ENCODE measurements at places on chromosomes 3 and 15.
A peak's percentile ranks its signal among the peaks of the same experiment; 100 is the strongest.

- peak; percentile 42 for DNase-seq
Observed at GRCh38 chr3:158845765-158846350, 44.0 kb downstream of the MFSD1 start.

- DNase-seq: no peak
Observed at GRCh38 chr3:108124337-108125152, 33.7 kb upstream of the CD47 start.

DNA sequence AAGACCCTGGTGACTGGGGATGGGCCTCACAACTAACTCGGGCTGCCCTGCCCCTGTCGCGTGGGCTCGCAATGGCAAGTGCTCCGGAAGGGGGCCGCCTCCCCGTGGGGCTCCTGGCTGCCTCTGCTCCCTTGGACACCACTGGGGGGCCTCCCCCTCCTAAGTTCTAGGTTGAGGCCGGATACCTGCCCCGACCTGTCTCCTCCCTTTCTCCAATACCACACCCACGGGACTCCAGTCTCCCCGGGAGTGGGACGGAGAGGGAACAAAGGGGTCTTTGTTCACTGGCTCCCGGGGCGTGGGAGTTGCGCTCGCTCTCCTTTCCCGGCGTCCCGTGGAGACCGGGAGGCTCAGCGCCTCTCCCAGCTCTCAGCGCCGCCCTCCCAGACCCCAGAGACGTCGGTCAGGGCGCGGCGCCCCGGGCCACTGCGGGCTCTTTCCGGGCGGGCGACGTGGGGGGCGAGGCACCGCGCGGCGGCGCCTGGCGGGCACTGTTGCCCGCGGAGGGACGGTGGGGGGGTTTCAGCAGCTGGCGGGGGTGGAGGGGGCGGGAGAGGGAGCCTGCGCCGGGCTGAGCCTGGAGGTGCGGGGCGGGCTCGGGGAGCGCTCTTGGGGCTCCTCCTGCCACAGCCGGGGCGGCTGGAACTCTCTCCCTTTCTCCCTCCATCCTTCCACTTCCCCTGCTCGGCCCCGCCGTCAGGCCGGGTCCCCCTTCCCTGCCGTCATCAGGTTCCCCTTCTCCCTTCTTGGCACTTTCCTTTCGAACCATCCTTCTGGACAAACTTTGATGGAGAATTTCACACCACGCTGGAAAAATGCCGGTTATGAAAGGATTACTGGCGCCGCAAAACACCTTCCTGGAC lies at the start of gene KCNH8:
TSS of gene KCNH8 (plus strand) at position 606 of the 863 bp plus-strand sequence. CDS start at position 816, 210 bp downstream.
- DNase-seq: no peak

- no peak for DNase-seq
Observed at GRCh38 chr3:151550642-151551041, 89.8 kb upstream of the IGSF10 start.

DNA sequence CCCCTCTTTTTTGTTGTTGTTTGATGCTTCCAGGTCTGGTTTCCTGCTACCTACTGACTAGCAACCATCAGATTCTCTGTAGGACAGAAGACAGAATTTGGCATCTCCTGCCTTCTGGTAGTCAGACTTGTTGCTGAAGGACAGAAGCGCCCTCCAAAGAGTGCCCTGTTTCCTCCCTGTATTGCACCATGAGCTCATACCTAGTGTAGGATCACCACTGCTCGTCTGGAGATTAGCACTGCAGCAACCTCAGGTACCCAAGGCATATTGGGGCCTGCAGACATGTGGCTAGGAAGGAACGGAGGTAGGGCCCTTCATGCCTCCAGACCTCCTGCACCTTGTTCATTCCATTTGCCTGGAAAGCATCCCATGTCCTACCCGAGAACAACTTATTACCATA lies 78.1 kb downstream of the NPTN start:
- no peak for DNase-seq

- no peak for DNase-seq
Observed at GRCh38 chr15:23983500-23984259, 296.6 kb upstream of the NDN start.

GRCh38 chr3:195571361-195571760 lies 12.4 kb downstream of the APOD start:
- no peak for DNase-seq

DNA sequence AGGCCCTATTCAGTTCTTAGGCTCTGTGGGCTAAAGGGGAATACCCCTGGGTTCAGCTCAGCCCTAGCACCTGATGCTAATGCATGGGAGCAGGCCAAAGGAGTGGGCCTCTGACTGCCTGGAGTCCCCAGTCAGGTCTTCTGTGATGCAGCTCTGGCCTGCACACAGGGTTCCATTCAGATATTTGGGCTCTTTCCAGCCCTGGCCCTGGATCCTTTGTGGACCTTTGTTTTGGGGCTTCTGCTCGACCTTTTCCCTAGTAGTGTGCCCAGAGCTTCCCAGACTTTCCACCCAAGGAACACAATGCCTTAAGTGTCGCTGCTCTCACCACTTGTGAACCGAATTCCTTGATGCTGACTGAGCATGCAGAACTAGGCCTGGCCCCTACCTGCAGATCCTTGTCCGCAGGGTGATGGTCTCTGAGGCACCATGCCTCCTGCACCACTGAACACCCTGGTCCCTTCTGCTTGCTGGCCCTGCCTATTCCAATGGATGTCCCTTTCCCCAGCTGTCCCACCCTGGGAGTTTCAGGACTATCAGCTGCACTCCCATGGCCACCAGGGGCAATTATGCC lies 5.1 kb downstream of the SEC13 start:
- DNase-seq: no peak

DNA sequence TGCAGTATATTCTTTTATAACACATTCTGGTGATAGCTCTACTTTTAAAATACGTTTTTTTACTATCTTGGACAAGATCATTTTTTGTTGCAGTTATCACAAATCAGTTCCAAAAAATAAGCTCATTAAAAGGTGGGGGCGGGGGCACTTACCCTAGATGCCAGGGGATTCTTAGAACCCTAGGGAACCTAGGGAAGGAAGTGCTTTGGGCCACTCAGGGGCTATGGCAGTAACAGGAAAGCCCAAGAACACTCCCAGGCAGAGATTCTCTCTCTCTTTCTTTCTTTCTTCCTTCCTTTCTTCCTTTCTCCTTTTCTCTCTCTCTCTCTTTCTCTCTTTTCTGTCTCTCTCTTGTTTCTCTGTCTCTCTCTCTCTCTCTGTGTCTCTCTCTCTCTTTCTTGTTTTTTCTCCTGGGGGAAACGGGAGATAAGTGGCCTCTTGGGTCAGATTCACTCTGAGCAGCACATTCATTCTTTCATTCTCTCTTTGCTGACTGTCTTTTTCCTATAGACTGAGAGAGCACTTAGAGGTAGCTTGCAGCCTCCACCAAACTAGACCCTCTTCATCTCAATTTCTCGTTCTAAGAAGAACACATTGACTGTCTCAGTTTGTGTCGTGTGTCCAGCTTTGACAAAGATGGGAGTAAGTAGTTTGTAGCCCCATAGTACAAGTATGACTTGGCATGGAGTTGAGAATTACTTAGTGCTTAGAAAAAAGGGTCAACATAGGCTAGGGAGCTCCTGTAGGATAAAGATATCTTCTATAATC lies 16.6 kb downstream of the SCAANT1 start:
- no peak for DNase-seq

GRCh38 chr3:137335478-137335877 lies 377.7 kb downstream of the IL20RB start:
- no peak for DNase-seq

GRCh38 chr3:179713643-179714090 lies 60.8 kb downstream of the USP13 start:
- peak; percentile 93 for DNase-seq

DNA sequence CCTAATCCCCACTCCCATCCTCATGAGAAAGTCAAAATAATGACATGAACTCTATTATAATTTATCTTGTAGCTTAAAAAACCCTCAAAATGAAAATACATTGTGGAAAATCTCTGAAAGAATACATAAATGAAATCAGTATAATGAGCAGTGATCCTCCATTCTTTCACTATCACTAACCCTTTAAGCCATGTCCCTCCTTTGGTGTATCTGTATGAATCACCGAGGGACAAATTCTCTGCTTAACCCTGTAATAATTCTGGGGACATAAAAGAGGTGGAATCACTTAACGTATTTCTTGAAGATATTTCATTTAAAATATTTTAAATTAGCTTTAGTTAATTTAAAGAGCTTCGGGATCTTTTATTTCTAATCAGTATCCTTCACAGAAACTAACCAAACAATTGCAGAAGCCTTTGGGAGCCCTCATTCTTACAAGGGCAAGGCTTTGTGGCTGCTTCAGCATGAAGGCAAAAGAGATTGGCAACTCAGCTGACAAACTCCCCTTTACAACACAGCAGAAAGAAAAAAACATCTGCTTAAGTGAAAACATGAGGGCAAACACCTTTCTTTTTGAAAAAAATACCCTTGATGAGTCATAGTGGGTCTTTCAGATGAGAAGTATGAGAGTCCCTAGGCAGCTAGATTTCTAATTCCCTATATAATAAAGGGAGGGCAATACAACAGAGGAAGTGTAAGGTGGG lies 44.0 kb upstream of the ALCAM start:
- DNase-seq: no peak

GRCh38 chr3:129006864-129007263 lies 5.8 kb downstream of the EFCC1 start:
- no peak for DNase-seq
